Vagina (tissue), 2 donors: ENCODE measurements at places on chromosomes 11 and 22. TPM values are rescaled to one million over a fixed set of nuclear protein-coding genes. Genes with fewer than 3 reads are reported as not detected.

GRCh38 chr11:9662273-9662672, 1.6 kb upstream of the SWAP70 start:
- no peak for DNase-seq

DNA sequence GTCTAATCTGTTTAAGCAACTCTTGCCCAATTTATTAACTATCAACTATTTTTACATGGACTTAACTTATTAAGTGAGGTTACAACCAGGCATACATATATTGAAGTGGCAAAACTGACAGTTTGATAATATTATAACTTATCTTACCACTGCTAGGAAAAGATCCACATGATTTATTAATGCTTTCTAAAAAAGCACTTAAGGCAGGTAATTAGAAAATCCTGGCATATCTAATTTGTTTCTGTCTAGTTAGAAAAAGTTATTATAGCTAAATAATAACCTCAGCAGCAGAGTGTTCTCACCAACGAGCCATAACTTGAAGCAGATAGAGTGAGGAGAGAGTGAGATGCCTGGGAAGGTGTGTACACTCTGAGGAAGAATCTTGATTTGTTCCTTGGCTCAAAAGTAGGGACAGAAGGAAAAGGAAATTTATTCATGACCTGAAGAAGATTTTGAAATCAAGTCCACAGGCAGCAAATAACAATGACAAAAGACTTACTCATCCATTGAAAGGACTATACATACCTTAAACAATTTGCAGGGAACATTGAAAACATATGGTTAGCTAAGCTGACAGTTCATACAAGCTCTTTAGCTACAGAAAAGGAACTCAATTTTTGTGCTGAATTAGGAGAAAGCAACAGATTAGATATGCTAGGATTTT, 7.1 kb upstream of the MUC15 start:
- no peak for DNase-seq

DNA sequence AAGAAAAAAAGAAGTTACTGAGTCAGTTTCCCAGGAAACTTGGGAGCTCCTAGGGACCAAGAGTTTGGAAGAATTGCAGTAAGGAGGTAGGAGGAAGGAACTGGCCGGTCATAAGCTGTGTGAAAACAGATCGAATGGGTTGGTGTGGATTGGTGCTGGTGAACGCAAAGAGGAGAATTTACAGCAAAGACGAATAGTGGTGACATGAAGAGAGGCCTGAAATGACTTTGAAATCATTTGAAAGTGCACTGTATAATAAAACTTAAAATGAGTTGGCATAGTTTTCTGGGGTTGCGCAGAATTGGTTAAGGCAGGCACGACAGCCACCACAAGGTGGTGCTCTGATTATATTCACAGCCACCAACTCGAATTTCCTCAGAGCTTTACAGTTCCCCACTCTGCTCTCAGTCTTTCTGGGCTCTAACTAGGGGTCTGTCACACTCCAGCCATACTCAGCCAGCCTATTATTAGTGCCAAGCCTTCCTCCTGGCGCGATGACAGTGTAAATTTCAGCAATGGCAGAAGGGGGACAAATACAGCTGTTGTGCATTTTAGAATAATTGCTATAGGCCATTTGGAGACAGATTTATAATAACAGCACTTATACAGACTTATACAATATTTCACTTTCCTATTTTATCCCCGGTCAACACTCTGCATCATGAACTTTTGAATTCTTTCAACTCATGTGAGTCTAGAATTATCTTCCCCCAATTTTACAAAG, 8.3 kb upstream of the HTR3B start:
- no peak for DNase-seq

GRCh38 chr11:35131886-35132285, 7.1 kb upstream of the CD44 start:
- no peak for DNase-seq

- DNase-seq, result no peak
Measured at GRCh38 chr11:12185914-12186313, 75.5 kb downstream of the MICAL2 start.

- no peak for DNase-seq
Measured at GRCh38 chr22:39356464-39356863, 6.7 kb downstream of the SYNGR1 start.

IGLL1 gene
- not detected for total RNA-seq

BCR gene
- 52.5 TPM for total RNA-seq

OR51B4 gene
- total RNA-seq, result not detected
